Activated naive CD4-positive, alpha-beta T cell treated with anti-CD3 and anti-CD28 coated beads, Interleukin-2, amount 10 ng/mL, durations not matched to agents 7 days and 5 days (primary cell): ENCODE measurements at places on chromosomes 5 and 9.
A peak's percentile ranks its signal among the peaks of the same experiment; 100 is the strongest.

DNA sequence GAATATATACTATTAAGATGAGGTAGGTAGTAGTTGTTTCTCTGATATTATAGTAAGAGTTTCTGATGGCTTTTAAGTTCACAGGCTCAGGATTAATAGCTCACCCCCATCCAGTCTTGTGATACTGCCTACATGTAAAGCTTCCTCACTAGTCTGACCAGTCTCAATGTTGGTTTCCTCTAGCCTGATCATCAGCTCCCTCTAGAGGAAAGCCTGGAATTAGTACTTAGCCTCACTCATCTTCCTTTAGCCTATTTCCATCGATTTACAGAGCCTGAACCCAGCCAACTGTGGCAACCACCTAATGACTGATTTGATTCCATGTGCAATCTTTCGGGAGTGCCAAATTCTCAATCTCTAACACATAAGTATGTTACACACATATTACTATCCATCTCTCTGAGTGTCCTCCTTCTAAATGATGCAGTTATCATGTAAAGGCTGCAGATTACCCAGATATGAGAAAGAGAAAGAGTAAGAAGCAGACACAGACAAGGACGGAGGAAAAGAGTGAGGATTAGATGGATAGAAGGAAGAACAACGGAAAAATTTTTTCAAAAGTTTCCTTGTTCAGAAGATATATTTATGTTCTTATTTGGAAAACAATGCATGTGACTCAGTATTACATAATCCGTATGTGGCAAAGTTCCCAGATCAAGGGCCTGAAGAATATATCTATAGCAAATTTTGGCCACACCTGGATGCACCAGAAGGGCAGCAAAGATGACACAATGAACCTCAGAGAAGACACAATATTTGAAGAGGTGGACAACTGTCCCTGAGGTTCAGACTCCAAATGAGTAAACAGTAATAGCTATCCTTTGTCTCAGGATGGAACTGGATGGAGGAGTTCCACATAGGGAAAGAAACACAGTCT is 333.7 kb downstream of the ELAVL2 start:
- no peaks in the 10 kb centered on the region for H3K27me3 ChIP-seq
- DNase-seq: no peak
- no peak overlapping the region for H3K27ac ChIP-seq

DNA sequence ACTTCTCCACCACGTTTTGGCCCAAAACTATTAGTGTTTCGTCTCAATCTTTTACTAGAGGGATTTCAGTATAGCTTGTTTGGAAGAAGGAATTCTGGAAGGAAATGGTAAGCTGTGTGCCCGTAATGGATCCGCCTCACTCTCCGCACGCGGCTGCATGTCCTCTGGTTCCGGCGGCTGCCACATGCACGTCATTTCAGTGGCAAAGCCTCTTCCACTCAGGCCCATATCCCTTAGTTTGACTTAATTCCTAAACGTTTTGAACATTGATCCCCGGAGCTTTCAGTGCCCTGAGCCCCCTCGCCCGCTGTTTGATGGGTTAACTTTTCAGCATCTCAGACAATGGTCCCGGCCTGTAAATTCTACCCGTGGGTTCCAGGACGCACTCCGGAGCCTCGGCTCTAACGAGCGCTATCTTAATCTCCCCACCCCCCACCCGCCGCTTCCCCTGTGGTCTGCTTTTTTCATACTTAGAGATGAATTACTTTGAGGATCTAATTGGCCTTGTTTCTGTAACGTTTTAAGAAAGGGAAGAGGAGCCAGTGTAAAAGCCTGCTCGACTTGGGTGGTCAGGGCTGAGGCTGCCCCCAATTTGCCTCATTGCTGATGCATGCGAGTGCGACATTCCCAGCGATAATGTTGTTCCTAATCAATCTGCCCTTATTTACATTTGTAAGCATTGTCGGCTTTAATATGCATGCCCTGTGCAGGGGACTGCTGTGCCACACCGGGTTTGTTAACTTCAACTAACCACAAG is 4.6 kb downstream of the PTCH1 start:
- peaks cover 52% of the 10 kb centered on the region for H3K4me1 ChIP-seq
- H3K4me3 ChIP-seq: peak overlapping the region; percentile 81
- no peak for DNase-seq

DNA sequence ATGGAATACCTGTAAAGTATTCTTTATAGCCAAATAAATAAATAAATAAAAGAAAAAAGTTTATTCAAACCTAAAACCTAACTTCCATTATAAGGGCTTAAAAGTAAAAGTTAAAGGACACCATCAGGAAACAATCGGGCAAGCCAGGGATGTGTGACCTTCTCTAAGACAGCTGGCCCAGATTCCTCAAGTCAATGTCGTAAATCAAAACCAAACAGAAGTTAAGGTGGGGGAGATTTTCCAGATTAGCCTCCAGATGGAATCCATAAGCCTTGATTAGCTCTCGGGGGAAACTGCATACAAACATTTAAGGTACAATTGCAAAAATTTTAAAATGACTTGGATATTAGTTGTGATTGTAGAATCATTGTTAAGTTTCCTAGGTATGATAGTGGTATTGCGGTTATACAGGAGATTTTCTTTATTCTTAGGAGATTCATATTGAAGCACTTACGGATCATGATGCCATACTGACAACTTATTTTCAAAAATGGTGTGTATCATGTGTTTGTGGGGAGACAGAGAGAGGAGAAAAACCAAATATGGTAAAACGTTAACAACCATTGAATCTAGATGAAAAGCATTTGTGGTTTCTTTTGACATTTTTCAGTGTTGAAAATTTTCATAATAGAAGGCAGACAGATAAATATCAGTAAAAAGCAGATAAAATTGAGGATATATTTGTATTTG is 21.5 kb upstream of the MGAT1 start:
- peaks cover 4% of the 10 kb centered on the region for H3K27me3 ChIP-seq
- H3K36me3 ChIP-seq: peaks cover 11% of the 10 kb centered on the region
- peaks cover 17% of the 10 kb centered on the region for H3K4me1 ChIP-seq
- H3K4me3 ChIP-seq: no peak overlapping the region
- no peak for DNase-seq
- H3K27ac ChIP-seq: no peak overlapping the region

GRCh38 chr9:27487128-27487640 is 36.9 kb upstream of the IFNK start:
- no peak overlapping the region for H3K27ac ChIP-seq
- H3K4me3 ChIP-seq: no peak overlapping the region
- H3K4me1 ChIP-seq: peaks cover 39% of the 10 kb centered on the region
- no peak for DNase-seq
- peaks cover 4% of the 10 kb centered on the region for H3K36me3 ChIP-seq

DNA sequence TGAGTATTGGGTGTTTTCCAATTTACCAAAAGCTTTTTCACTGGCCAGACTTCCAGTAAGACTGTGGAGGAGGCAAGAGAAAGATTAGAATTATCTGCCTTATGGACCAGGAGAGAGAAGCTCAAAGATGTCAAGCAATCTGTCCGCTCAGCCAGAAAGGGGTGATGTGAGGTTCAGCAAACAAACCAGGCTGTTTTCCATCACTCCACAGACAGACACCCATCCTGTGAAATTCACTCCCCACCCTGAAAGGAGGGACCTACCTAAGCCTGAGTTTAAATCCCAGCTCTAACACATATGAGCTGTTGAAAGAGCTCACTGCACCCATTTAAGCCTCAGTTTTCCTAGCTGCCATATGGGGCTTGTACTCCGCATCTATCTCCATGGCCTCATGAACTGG is 14.9 kb upstream of the COL27A1 start:
- no peak overlapping the region for H3K4me3 ChIP-seq
- no peaks in the 10 kb centered on the region for H3K36me3 ChIP-seq
- no peaks in the 10 kb centered on the region for H3K4me1 ChIP-seq
- H3K27me3 ChIP-seq: peaks cover 34% of the 10 kb centered on the region
- DNase-seq: no peak

- H3K36me3 ChIP-seq: no peaks in the 10 kb centered on the region
- H3K27ac ChIP-seq: no peak overlapping the region
- no peak for DNase-seq
- no peaks in the 10 kb centered on the region for H3K4me1 ChIP-seq
These were observed 20.6 kb upstream of the VCAN start for GRCh38 chr5:83450967-83451248.

DNA sequence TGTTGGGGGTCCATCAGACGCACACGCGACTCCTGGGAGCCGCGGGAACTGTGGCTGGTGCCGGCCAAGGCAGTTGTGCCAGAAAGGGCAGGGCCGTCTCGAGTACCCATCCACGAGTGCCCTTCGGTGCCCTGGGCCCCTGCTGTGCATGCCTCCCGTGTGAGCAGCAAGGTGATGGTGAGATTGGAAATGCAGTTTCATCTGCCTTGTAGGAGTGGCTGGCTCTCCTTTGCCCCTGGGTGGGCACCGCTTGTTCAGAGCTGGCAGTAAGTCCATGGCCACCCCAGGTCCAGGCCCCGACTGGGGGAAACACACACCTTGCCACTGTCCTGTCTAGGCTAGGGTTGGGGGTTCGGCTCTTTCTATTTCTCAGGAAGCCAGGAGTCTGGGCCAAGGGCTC is 5.7 kb downstream of the NKD2 start:
- H3K36me3 ChIP-seq: no peaks in the 10 kb centered on the region
- no peak overlapping the region for H3K27ac ChIP-seq
- H3K27me3 ChIP-seq: peaks cover 28% of the 10 kb centered on the region
- H3K4me1 ChIP-seq: peaks cover 16% of the 10 kb centered on the region
- no peak overlapping the region for H3K4me3 ChIP-seq

- no peaks in the 10 kb centered on the region for H3K36me3 ChIP-seq
- DNase-seq: no peak
- peaks cover 17% of the 10 kb centered on the region for H3K4me1 ChIP-seq
- peaks cover 19% of the 10 kb centered on the region for H3K27me3 ChIP-seq
These were observed 31.7 kb downstream of the ADRB2 start for GRCh38 chr5:148858106-148858505.

GRCh38 chr5:157469687-157470086 is 9.7 kb downstream of the NIPAL4 start:
- peaks cover 6% of the 10 kb centered on the region for H3K4me1 ChIP-seq
- no peak for DNase-seq
- H3K4me3 ChIP-seq: no peak overlapping the region
- H3K27ac ChIP-seq: no peak overlapping the region
- peaks cover 18% of the 10 kb centered on the region for H3K36me3 ChIP-seq

- H3K4me3 ChIP-seq: no peak overlapping the region
- H3K27ac ChIP-seq: no peak overlapping the region
- peaks cover 27% of the 10 kb centered on the region for H3K27me3 ChIP-seq
- H3K36me3 ChIP-seq: no peaks in the 10 kb centered on the region
- no peaks in the 10 kb centered on the region for H3K4me1 ChIP-seq
These were observed 39.3 kb upstream of the MVB12B start for GRCh38 chr9:126287166-126287866.

DNA sequence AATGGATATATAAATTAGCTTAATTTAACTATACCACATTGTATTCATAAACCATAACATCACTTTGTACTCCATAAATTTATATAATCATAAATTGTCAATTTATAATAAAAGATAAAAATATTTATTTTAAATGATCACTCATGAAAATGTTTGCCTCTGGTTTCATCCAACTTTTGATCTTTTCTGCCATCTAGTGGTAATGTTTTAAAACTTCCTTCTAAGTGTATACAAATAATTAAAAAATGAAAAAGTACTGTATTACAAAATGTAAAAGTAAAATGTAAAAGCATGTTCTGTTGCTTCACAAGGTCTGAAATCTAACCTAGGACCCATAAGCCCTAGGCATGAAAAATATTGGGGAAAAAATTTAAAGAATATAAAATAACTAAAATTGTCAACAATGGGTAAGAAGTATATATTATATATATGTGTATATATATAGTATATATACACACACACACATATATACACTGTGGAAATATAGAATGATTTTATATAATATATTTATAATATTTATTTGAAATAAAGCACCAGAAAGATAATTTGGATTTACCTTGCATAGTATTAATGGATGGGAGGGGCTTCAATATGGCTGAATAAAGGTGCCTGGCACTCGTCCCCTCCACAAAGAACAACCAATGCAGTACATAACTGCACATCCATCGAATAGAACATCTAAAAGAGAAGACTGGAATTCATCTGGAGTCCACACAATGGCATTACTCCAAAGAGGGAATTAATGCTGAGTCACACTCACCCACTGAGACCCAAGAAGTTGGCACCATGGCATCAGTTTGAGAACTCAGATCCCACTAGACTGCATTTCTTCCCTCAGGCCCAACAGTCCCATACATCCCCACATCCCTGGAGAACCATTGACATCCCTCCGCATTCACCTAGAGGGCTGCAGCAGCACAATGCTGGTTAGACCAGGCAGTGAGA is 32.5 kb downstream of the ANXA1 start:
- H3K4me1 ChIP-seq: no peaks in the 10 kb centered on the region
- no peaks in the 10 kb centered on the region for H3K36me3 ChIP-seq
- peaks cover 5% of the 10 kb centered on the region for H3K27me3 ChIP-seq
- H3K27ac ChIP-seq: no peak overlapping the region
- H3K4me3 ChIP-seq: no peak overlapping the region
- DNase-seq: no peak

DNA sequence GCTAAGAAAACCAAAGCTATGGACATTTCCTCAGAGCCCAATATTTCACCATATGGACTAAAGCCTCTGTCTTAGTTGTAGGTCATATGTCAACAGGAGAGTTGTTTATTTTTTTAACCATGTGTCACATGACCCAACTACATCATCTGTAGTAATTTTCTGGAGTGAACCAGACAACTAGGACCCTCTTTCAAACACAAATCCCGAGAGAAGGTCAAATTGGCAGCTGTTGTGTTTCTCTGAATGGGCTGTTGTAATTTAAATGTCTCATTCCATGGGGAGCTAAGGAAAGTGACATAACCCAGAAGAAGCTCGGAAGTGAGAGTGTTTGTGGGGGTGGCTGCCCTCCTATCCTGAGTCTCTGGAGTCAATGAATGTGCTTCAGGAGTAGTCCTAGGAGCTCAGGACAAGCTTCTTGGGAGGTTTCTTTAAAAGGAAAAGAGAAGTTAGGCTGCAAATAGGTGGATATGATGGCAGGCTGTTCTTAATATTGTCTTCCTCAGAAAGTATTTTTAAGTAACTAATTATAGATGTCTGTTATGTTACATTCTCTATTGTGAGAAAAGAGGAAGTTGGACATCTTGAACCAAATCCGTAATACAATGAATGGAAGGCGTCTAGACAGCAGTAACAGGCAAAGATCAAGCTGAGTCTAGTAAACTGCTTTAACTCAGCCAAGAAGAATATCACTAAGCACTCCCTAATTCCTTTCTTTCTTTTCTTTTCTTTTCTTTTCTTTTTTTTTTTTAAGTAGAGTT is 50.1 kb downstream of the TMEM167A start:
- no peaks in the 10 kb centered on the region for H3K27me3 ChIP-seq
- no peak overlapping the region for H3K4me3 ChIP-seq
- DNase-seq: no peak

- H3K27me3 ChIP-seq: peaks cover 11% of the 10 kb centered on the region
- peaks cover 59% of the 10 kb centered on the region for H3K4me1 ChIP-seq
- H3K36me3 ChIP-seq: peaks cover 5% of the 10 kb centered on the region
- peak; percentile 90 for DNase-seq
- peak overlapping the region; percentile 92 for H3K27ac ChIP-seq
These were observed 57.9 kb upstream of the IER5L start for GRCh38 chr9:129235931-129236331.
